Daoy (cell line): ENCODE measurements at places on chromosomes 5 and 9. TPM values are rescaled to one million over a fixed set of nuclear protein-coding genes. Genes with fewer than 3 reads are reported as not detected.

- DNase-seq, result no peak
Observed at GRCh38 chr9:93653760-93654159, 77.4 kb downstream of the PHF2 start.

DNA sequence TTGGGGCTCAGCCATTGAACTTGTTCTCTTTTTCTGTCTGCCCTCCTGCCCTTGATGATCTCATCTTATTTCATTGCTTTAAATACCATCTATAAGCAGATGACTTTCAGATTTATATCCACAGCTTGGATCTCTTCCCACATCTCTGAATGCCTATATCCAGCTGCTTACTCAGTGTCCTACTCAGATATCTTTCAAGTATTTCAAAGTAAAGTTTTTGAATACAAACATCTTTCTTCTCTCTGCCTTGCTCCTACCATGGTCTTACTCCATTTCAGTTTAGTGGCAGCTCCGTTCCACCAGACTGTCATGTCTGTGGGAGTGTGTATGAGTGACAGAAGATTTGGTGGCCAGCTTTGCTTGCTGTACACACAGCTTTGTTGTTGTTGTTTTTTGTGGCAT lies 59.7 kb downstream of the ERBIN start:
- DNase-seq, result peak; percentile 4

- DNase-seq, result no peak
Observed at GRCh38 chr9:124853605-124854143, 414 bp downstream of the WDR38 start.

PFDN1 gene
- total RNA-seq, result 144 and 162 TPM in 2 replicates
